Fibroblast of skin of back (primary cell): ENCODE measurements at places on chromosomes 6 and 20.

GRCh38 chr6:20433929-20434328 is 32.2 kb downstream of the E2F3 start:
- DNase-seq: no peak

GRCh38 chr6:10854922-10855632 is 16.7 kb upstream of the MAK start:
- DNase-seq: no peak

- DNase-seq: peak; percentile 23
Observed at GRCh38 chr6:98833307-98834059, 891 bp upstream of the POU3F2 start.

DNA sequence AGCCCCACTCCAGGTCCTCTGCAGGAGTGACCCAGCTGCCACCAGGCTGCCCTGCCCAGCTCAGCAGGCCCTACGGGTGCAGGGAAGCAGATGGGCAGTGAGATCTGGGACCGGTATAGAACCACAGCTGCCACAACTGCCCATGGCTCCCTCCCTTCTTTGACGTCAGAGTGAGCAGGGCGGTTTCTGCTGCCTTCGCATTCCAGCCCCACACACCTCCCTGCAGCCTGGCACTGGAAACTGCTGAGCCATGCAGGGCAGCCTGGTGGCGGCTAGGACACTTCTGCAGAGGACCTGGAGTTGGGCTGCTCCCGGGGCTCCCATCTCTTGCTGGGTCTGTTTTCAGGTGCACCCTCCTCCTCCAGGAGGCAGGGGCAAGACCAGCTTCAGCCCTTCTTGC is 101.6 kb upstream of the CD93 start:
- DNase-seq: no peak

GRCh38 chr6:121940728-121941127 is 458.7 kb upstream of the HSF2 start:
- no peak for DNase-seq

- no peak for DNase-seq
Observed at GRCh38 chr20:37302981-37303380, 13.5 kb downstream of the MANBAL start.

DNA sequence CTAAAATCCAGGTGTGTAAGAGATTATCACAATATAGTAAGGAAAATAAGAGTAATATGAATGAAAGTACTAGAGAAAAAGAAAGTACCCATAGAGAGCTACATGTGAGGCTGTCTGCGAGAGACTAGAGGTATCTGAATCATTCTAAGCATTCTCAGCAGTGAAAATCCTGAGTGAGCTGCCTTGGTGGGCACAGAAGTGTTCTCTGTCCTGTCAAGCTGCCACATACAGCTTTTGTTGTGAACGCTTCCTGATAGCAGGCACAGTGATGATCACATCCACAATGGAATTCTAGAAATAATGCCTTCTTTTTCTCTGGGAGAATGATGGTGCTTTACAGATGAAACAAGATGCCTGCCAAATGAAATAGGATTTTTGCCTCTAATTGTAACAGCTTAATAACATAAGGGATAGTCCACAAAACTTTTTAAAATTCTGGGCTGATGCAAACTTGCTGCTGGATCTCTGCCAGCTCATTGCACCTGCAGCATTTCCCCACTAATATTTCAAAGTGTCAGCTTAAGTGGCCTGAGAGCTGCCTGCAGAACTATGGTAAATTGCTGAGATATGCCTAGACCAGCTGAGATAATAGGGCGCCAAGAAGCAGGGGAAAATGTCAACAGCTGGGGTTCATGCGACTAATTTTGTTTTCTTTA is 620.5 kb downstream of the DOK5 start:
- DNase-seq: no peak
